ENCODE measurements at places on chromosomes 4 and X.

DNA sequence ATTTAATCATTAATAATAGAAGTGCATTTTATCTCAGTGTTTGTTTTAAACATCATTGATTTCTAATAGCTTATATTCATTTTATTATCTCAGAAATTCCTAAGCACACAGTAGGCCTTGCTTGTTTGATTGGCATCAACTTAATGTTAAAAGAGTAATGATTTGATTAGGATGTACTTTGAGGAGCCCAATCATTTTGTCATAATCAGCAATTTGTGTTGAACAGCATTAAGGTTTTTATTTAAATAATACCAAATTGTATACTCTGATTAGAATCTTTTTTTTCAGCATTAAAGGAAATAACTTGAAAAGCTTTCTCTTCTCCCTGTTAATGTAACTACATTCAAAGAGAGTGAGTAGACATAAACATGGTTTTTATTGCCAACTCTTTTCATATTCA lies 2262.0 kb upstream of the TENM3 start:
- DNase-seq: no peak

GRCh38 chr4:40201898-40202297 lies 5.1 kb downstream of the RHOH start:
- DNase-seq: no peak

- DNase-seq: no peak
Measured at GRCh38 chr4:169658196-169658595, 37.8 kb downstream of the CLCN3 start.

- DNase-seq: no peak
Measured at GRCh38 chrX:79408623-79409322, 41.6 kb upstream of the ITM2A start.

- no peak for DNase-seq
Measured at GRCh38 chrX:43969504-43970501, 3.4 kb downstream of the NDP start.

DNA sequence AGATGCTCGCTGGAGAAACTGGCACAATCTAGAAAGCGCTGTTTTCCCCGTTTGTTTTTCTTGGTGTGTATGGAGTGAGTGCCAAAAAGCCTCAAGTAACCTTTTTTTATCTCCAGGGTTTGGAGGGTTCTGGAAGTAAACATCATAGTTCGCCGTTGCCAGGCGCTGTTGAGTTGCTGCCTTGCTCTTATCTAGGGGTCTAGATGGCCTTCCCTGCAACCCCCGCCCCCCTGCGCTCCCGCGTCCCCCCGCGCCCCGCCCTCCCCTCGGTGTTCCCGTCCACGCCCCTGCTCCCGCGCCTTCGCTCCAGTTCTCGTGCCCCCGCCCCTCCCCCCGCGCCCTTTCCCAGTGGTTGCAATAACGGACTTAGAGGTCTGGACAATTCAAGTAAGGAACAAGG lies 555 bp upstream of the GCNA start:
- DNase-seq: no peak
